ENCODE measurements at places on chromosomes 5 and 9. TPM values are rescaled to one million over a fixed set of nuclear protein-coding genes. Genes with fewer than 3 reads are reported as not detected.

The TIMD4 gene
- total RNA-seq: not detected

GRCh38 chr5:51961154-51961562 is 577.9 kb downstream of the ISL1 start:
- DNase-seq: no peak
- H3K27me3 ChIP-seq: no peaks in the 10 kb centered on the region
- H3K4me1 ChIP-seq: no peaks in the 10 kb centered on the region
- no peaks in the 10 kb centered on the region for H3K36me3 ChIP-seq

DNA sequence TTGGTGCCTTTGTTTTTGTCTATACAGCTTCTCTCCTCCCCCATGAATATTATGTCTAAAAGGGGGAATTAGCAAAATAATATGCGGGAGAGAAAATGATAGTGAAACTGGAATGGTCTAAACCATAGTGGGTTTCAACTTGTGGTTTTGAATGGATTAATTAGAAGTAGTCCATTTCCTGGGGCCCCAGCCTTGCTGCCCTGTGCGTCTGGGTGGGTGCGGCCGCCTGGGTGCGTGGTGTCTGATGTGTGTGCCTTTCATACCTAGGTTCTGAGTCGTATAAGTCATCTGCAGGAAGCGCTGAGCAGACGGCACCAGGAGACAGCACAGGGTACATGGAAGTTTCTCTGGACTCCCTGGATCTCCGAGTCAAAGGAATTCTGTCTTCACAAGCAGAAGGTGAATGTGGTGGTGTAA is 120.0 kb upstream of the CACNA1B start:
- no peak for DNase-seq
- no peak overlapping the region for H3K4me3 ChIP-seq
- no peak overlapping the region for H3K27ac ChIP-seq
- no peaks in the 10 kb centered on the region for H3K27me3 ChIP-seq
- H3K36me3 ChIP-seq: peaks cover 83% of the 10 kb centered on the region
- H3K4me1 ChIP-seq: no peaks in the 10 kb centered on the region

DNA sequence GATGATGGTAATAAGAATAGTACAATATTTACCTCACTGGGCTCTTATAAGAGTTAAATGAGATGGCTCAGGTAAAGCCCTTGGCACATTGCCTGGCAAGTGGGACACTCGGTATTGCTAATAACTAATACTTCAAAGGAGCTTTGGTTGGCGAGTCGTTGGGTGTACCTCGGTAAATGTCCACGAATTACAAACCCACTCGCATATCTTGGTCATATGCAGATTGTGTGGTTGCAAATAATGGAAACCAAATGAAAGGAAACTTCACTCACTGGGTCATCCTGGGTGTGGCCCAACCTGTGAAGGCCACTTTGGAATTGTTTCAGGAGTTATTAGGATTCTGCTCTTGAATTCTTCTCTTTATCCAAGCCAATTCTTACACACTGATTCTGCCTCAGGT is 147.5 kb downstream of the NTRK2 start:
- H3K4me3 ChIP-seq: no peak overlapping the region
- H3K4me1 ChIP-seq: no peaks in the 10 kb centered on the region
- H3K36me3 ChIP-seq: no peaks in the 10 kb centered on the region
